ENCODE measurements at places on chromosomes 1 and 21.
A peak's percentile ranks its signal among the peaks of the same experiment; 100 is the strongest.

GRCh38 chr1:47592296-47593012 lies 154.6 kb downstream of the FOXD2 start:
- no peak for DNase-seq

DNA sequence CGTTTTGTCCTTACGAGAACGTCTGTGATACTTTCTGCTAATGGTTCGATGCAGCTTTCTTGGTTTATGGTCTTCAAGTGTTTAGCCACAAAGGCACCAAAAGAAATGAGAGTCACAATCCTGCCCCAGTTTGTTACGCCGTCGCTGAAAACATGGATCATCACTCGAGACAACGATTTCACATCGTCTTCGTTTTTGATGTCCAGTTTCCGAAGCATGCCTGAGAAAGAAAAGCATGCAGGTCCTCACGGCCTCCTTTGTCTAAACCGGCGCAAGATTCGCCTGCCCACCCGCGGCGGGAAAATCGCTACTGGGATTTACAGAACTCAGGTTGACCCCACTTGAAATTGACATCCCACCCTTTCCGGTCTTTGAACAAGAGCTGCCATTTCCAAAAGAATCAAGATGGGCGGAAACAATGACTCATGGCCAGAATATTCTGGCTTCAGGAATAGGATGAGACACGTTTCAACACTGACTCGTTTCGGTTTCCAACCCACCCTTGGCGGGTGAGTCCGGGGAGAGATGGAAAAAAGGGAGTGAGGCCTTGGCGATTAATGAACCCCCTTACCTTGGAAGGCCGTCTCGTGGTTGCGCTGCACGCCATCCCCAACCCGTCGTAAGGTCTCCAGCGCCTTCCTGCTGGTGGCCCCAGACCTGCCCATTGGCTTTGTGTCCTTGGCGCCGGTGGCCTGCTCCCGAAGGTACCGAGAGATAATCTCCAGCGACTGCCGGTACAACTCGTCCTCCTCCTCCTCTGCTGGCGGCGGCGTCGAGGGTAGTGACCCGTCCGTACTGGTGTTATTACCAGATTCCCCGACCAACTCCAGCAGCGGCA lies 919 bp downstream of the MCL1 start:
- DNase-seq: peak; percentile 86

DNA sequence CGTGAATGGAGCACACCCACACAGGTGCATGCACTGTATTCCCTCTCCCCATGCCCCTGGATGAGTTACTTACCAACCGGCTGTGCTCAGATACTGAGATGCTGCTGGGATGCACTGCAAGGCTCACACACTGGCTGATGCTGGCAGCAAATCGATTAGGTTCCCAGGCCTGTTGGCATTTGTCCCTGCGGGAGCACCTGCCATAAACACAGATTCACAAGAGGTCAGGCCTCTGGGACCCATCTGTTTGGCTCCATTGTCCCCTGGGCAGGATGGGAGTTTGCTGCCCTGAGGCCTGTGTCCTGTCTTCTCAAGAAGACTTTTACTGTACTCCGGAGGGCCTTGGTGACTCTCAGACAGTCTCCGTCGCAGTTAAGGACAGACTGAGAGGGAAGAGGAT lies 145.4 kb downstream of the PLXNA2 start:
- DNase-seq: no peak

DNA sequence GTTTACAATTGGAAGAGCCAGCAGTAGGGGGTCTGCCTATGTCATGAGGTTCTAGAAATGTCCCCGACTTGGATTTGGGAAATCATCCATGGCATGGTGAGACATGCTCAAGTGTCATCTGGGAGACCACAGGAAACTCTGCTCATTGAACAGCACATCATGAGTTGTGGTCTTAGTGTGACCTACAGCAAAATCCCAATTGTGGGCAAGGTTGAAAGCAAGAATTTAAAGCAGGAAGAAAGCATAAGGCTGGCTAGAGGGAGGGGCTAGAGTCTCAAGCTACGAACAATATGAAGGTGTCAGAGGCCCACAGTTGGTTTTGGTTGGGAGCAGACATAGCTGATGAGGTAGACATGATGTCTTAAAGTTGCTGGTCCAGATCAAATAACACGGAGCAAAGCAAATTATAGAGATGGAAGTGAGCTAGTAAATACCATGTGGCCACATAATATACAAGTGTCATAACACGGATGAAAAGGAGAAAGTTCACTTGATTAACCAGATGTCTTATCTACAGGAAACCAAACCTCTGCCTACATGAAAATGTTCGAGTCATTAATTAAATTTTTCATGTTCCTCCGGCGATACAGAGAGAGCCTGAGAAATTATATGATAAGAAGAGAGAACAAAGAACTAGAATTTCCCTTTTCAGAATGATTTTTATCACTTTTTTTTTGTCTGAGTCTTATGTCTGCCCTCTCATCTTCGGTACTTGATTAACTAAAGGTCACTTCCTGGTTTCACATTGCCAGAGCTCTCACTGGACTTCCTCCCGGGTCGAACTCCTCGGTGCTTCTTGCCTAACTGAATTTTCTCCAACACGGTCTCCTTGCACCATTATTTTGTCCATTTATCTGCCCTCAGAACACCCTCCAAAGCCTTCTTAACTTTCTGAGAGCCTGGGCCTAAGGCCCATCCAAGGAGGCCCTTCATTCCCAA lies 67.5 kb upstream of the DUSP10 start:
- no peak for DNase-seq

DNA sequence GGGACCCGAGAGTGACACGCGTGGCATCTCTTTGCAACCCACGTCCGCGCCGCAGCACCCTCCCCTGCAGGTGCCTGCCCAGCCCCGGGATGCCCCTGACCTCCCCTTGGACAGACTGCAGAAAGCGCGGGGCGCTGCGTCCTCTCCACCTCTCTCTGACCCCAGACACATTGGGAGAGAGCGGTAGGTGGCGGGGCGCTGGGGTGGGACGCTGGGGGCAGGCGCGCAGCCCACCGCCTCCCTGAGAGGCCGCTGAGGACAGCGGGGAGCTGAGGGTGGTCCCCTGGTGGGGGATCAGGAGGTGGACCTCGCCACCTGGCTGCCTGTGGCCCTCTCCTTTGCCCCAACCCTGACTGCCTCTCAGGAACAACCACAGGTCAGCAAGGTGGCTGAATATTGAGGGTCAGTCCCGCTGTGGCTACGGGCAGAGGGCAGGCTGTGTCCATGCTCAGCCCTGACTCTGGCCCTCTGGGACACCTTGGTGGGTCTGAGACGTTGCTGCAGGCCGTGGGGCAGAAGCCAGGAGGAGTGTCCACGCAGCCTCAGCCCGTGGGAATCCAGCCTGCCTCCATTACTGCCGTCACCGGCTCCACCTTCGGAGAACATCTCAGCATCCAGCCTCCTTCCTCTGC lies 761 bp upstream of the UBE2J2 start:
- no peak for DNase-seq

Measured in NCI-H460 (cell line).